Activated CD4-positive, alpha-beta T cell treated with anti-CD3 and anti-CD28 coated beads for 24 hours (primary cell): ENCODE measurements at places on chromosomes 5 and 9.

DNA sequence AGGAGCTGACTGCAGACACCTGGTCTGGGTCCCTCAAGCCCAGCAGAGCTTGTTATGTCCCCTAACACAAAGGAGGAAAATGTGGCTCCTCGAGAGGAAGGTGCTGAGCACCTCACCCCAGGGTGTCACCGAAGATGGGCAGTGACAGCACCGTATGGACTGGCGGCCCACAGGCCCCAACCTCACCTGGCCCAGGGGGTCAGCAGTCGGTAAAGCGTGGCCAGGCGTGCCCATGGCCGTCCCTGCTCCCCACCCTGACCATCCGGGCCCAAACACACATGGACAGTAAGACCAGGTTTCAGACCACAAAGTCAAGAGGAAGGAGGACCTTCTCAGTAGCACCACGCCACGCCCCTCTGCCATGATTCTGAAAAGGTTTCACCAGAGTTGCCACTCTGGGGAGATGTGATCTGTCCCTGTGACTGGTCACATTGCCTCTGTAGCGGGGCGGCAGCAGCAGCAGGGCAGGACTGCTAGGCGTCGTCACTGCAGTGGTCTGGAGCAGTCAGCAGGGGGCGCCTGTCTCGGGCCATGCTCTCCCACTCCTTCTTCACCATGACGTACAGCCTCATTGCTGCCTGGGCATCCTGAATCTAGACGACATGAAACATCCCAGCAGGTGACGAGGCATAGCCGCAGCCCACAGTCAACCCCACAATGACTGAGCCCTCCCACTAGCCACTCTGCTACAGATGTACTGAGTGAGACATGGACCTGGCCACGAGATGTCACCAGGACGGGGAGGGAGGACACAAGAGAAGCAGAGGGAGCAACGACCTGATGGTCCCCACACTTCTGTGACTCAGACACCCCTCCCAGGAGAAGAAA lies 11.1 kb downstream of the REXO4 start:
- DNase-seq = peak; percentile 74

- DNase-seq = peak; percentile 18
Measured at GRCh38 chr5:156402387-156402921, 75.5 kb downstream of the SGCD start.

GRCh38 chr5:74409712-74410111 lies 230.8 kb downstream of the ENC1 start:
- no peak for DNase-seq

- no peak for DNase-seq
Measured at GRCh38 chr9:135612437-135612836, 26.9 kb downstream of the GLT6D1 start.

GRCh38 chr5:140468188-140468587 lies 66.6 kb downstream of the ANKHD1 start:
- DNase-seq = no peak

- no peak for DNase-seq
Measured at GRCh38 chr5:43573058-43573457, 16.2 kb upstream of the PAIP1 start.

DNA sequence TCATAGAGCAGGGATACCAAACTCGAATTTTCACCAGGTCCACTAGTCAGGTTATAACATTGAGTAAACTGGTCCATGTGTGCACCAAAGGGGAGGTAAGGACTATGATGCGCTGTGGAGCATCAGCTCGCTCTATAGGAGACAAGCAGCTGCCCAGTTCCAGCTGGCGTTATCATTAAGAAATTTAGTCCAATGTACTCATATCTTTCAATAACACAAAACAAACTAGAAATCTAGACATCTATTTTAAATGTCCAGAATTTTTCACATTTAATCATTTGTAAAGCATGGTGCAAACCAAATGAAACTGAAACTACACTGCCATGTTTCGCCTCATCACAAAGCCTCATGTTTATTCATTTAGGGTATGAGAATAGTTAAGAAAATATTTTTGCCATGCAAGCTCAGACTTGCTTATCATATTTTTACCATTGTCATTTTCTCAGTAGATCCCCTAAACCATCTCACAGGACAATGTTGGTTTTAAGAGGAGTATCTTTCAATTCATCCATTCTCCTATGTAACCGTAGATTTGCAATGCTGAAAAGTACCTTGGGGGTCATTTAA lies 50.9 kb downstream of the ZNF474 start:
- DNase-seq = no peak

- no peak for DNase-seq
Measured at GRCh38 chr5:74380193-74380592, 260.3 kb downstream of the ENC1 start.

DNA sequence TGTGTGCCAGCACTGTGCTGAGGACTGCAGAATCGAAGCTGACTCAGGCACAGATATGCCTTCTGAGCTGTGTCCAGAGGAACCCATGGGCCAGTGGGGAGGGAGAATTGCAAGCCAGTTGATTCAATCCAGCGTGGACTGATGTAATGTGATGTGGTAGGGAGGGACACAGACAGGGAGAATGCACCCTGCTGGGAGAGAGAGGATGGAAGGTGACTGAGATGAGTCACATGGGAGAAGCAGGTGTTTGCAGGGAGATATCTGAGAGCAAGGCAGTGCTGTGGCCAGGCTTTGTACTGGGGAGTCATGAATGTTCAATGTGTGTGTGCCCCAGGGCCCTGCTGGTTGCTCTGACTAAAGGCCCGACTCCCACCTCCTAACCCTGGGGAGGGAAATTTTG lies 75.7 kb downstream of the IRX1 start:
- no peak for DNase-seq

DNA sequence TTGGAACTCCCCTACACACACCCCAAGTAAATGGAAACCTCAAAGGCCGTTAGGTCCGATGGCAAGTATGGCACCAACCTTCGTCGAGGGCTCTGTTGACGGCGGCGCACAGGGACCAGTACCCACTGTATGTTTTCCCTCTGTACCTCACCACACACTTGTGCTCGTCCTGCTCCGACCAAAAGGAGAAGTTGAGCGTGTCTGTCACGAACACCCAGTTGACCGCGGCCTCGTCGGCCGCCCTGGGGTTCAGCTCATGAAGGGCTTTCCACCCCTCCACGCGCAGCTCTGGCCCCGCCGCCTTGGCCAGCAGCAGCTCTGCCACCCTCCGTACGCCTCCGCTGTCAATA lies 24.0 kb downstream of the HNRNPK start:
- DNase-seq = no peak

- no peak for DNase-seq
Measured at GRCh38 chr5:62371409-62371808, 32.3 kb downstream of the DIMT1 start.

DNA sequence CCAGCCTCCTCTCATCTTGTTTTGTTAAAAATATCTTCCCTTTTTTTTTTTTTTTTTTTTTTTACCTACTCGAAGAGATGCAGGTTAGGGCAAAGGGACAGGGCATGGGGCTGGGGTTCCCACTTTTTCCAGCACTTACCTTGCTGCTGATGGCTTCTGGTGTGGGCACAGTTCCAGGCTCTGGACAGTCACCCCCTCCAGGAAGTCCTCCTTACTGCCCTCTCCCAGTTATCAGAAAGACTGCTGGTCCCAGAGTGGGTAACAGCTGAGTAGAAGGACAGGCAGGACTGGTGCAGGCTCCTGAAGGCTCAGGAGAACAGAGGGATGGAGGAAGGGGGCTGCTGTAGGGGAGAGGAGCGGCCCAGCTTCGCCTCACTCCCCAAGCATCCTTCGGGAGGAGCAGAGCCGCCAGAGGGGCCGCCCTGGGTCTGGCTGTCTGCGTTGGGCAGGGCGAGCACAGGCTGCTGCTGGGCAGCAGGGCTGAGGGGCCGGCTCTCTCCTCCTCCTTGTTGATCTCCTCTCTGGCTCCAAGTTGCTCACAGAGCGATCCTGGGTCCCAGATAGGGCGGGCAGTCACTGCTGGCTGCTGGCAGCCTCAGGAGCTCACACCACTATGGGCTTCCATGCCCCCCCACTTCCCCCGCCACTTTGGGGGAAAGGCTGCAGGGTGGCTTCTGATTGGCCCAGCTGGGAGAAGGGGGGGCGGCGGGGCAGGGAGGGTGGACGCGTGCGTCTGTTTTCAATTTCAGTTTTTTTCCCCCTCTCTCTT lies at the start of gene PDGFRB:
Gene PDGFRB, minus strand, starts transcription at position 588 of the 769 bp plus-strand sequence. CDS start 18,798 bp downstream, outside the sequence.
- no peak for DNase-seq

GRCh38 chr5:177327539-177328522 lies 16.1 kb upstream of the MXD3 start:
- DNase-seq = no peak

DNA sequence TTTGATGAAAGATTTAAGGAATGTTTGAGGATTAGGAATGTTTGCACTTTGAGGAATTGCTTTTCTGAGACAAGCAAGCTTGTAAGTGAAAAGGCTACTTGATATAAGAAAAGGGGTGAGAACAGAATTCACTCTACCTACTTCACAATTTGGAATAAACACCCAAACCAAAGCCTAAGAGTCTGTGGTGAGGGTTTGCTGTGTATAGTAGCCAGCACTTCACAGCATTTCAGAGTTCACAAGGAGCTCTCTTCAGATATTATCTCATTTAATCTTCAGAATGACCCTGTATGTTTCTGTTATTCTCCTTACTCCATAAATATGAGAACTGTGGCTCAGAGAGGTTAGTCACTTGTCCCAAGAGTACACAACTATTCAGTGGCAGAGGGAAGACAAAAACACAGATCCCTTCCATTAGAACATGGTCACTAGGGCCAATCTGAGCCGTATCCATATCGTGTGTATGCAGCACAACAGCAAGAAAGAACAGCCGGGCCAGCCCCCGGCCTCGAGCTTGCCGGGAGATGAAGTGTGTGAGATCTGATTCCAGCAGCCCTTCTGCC lies 92.4 kb downstream of the FRMD3 start:
- no peak for DNase-seq

DNA sequence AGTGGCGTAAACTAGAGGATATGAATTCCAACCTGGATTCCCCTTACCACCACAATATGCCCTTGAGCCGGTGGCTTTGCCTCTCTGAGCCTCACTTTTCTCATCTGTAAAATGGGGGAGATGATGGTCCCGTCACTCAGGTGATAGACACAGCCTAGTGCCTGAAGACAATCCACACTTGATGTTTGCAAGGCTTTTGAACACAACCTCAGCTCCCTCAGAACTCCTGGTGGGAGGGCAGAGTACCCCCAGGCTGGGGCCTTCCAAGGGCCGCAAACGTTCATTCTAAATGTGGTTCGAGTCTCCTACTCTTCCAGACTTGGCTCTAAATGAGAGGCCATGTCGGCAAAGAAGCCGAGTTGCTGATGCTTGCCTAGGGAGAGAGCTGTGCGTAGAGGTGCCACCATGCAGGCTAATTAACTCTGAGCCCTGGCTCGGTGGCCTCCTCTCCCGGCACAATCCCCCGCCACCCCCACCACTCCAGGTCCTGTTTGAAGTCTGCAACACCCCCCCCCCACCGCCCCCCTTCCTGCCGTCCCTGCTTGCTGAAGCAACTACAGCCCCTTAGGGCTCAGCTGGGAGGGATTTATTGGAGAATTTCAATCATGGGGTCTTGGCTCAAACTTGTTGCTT lies 97.7 kb upstream of the LMX1B start:
- DNase-seq = no peak

DNA sequence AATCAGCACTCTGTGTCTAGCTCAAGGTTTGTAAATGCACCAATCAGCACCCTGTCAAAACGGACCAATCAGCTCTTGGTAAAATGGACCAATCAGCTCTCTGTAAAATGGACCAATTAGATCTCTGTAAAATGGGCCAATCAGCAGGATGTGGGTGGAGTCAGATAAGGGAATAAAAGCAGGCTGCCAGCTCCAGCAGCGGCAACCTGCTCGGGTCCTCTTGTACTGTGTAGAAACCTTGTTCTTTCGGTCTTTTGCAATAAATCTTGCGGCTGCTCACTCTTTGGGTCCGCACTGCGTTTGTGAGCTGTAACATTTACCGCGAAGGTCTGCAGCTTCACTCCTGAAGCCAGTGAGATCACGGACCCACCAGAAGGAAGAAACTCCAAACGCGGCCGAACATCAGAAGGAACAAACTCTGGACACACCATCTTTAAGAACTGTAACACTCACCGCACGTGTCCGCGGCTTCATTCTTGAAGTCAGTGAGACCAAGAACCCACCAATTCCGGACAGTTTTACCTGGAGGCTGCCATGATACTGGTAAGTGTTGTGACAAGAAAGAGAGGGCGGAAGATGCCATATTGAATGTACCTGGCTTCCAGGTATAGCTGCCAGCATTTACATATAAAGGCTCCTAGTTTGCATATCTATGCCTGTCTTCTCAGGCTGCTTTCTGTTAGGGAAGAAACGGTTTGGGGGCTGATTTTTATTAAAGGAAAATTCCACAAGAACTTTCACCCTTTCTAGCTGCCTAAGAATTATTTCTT lies 758.5 kb upstream of the CTNND2 start:
- no peak for DNase-seq

GRCh38 chr5:59067956-59068656 lies 485.2 kb downstream of the RAB3C start:
- DNase-seq = no peak

DNA sequence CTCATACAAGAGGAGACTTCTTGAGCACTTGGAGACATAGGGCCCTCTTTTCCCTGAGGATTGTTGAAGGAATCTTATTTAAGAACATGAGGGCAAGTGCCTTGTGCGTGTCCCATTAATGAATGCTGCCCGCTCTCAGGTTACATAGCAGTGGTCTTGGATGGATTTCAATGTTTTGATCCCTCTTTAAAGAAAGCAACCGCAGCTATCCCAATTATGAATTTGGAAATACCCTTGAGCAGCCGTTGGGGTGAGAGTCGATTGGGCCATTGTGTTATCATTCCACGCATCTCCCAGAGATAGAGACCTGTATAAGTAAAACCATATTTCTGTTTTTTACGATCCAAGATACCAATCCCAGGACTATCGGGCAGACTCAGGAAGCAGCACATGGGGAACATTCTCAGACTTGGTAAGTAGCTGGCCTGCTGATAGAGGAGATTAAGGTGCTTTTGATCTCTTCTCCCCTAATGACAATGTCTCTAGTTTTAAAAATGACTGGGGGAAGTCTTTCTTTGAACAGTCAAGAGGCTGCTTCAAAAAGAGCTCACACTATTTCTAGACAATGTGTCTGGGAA lies 145.3 kb downstream of the MACROH2A1 start:
- DNase-seq = no peak

DNA sequence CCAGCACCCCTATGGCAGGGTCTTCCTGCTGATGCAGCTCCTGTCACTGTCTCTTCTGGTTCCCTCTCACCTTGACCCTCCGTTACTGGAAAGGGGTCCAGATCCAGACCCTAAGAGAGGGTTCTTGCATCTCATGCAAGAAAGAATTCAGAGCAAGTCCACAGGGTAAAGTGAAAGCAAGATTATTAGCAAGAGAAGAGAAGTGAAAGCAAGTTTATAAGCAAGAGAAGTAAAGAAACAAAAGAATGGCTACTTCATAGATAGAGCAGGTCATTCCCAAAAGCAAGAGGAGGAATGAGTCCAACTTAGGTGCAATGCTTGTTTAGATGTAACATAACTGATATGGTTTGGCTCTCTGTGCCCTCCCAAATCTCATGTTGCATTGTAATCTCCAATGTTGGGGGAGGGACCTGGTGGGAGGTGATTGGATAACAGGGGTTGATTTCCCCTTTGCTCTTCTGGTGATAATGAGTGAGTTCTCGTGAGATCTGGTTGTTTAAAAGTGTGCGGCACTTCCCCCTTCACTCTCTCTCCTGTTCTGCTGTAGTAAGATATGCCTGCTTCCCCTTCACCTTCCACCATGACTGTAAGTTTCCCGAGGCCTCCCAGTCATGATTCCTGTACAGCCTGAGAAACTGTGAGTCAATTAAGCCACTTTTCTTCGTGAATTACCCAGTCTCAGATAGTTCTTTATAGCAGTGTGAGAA lies 183.3 kb downstream of the MED10 start:
- no peak for DNase-seq
